CD8-positive, alpha-beta memory T cell (primary cell): ENCODE measurements at places on chromosomes 1 and 21. TPM values are rescaled to one million over a fixed set of nuclear protein-coding genes. Genes with fewer than 3 reads are reported as not detected.

DNA sequence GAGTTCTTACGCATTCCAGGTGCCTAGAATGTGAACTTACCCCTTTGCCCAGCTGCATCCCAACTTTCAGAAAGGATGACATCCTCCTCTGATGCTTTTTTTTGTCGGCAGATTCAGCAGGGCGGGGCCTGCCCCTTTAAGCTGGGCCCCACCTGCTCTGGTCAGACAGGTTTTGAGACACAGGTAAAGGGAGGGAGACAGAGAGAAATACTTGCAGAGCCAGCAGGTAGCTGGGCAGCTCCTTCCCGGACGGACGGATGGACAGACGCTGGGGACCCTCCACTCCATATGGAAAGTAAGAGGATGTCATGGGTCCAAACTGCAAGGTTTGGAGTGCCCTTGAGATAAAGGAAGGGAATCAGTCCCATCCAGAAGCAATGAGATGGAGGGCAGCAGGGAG is at the start of gene TMEM79:
Gene TMEM79, plus strand, starts transcription at position 214 of the 400 bp plus-strand sequence. CDS start 902 bp downstream, outside the sequence.
- peak within 1 kb of the TSS; percentile 92 for H3K4me3 ChIP-seq
- H3K27ac ChIP-seq: peak within 1 kb of the TSS; percentile 74
- H3K27me3 ChIP-seq: no peaks in the 10 kb centered on the region
- peaks cover 29% of the 10 kb centered on the region for H3K4me1 ChIP-seq
- DNase-seq: no peak
- H3K36me3 ChIP-seq: no peaks in the 10 kb centered on the region

- no peak for DNase-seq
- H3K27me3 ChIP-seq: no peaks in the 10 kb centered on the region
- H3K27ac ChIP-seq: no peak overlapping the region
- peaks cover 26% of the 10 kb centered on the region for H3K4me1 ChIP-seq
- H3K36me3 ChIP-seq: peaks cover 57% of the 10 kb centered on the region
- H3K4me3 ChIP-seq: no peak overlapping the region
Measured at GRCh38 chr1:207328004-207328403, 6.5 kb downstream of the CD55 start.

DNA sequence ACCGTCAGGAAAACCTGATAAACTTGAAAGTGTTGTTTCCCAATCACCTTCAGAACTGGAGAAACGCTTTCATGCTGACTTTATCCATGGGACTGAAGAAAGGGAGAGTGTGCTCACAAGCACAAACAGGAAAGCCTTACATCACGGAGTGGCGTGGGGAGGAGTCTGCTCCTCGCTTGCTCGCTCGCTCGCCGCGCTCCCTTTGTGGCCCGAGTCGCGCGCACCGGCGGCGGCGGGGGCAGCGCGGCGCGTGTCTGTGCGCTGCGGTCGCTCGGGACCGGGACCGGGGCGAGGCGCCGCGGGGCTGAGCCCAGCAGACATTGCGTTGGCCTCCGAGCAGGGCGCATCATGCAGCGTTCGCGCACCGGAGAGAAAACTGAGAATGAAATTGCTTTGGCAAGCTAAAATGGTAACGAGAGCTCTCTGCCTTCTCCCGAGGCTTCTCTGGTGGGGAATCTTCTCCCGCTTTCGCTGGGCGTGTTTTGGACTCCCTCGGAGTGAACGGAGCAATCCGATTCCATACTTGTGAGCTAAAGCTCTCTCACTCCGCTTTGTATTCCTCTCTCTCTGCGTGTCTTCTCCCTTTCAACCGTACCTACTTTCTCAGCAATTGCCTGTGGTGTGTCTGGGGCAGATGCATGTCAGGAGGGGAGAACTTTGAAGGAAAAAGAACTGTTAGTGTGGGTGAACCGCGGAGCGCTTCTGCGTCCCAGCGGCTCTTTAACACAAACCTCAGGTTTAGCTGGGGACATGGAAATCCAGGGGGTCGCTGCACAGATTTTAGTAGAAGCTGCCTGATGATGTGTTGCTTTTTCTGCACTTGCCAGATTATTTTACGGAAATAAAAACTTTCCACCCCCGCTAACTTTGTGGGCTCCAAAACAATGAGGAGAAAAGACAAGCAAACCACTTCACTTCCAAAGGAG is at the start of gene RGL1:
Gene RGL1, plus strand, starts transcription at position 205 of the 926 bp plus-strand sequence. Its CDS starts 178 bp downstream, at position 383.
- H3K4me3 ChIP-seq: peak within 1 kb of the TSS; percentile 62
- H3K27me3 ChIP-seq: peaks cover 5% of the 10 kb centered on the region
- H3K4me1 ChIP-seq: peaks cover 11% of the 10 kb centered on the region
- no peaks in the 10 kb centered on the region for H3K36me3 ChIP-seq
- H3K27ac ChIP-seq: no peak within 1 kb of the TSS

GRCh38 chr1:46673749-46674182 is 2.1 kb downstream of the TEX38 start:
- no peaks in the 10 kb centered on the region for H3K27me3 ChIP-seq
- H3K4me3 ChIP-seq: no peak overlapping the region
- peaks cover 27% of the 10 kb centered on the region for H3K4me1 ChIP-seq
- no peak for DNase-seq
- H3K27ac ChIP-seq: no peak overlapping the region

GRCh38 chr21:26120828-26121227 is 49.7 kb downstream of the APP start:
- H3K4me1 ChIP-seq: no peaks in the 10 kb centered on the region
- H3K27ac ChIP-seq: no peak overlapping the region
- H3K4me3 ChIP-seq: no peak overlapping the region
- DNase-seq: no peak
- no peaks in the 10 kb centered on the region for H3K36me3 ChIP-seq
- H3K27me3 ChIP-seq: no peaks in the 10 kb centered on the region

DNA sequence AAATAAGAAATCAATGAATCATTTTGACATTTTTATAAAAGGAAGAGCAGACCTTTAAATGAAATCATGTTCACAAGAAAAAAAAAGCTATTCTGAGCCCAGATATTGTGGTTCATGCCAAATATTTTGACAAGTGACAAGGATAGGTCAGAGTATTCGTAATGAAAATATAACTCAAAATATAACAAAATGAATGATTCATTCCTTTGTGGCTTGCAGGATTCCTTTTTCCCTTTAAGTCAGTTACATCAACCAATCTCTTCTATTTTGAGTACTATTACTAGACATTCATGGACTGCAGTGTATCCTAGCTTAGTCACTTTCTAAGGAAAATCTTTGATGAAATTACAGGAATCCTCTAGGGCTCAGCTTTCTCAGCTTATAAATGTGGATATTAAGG is 188.7 kb downstream of the COL11A1 start:
- H3K36me3 ChIP-seq: no peaks in the 10 kb centered on the region
- no peak overlapping the region for H3K4me3 ChIP-seq
- no peak for DNase-seq

GRCh38 chr1:78633209-78633608 is 13.0 kb downstream of the IFI44L start:
- no peak overlapping the region for H3K27ac ChIP-seq
- H3K4me1 ChIP-seq: no peaks in the 10 kb centered on the region
- DNase-seq: no peak
- H3K4me3 ChIP-seq: no peak overlapping the region
- H3K27me3 ChIP-seq: no peaks in the 10 kb centered on the region

DNA sequence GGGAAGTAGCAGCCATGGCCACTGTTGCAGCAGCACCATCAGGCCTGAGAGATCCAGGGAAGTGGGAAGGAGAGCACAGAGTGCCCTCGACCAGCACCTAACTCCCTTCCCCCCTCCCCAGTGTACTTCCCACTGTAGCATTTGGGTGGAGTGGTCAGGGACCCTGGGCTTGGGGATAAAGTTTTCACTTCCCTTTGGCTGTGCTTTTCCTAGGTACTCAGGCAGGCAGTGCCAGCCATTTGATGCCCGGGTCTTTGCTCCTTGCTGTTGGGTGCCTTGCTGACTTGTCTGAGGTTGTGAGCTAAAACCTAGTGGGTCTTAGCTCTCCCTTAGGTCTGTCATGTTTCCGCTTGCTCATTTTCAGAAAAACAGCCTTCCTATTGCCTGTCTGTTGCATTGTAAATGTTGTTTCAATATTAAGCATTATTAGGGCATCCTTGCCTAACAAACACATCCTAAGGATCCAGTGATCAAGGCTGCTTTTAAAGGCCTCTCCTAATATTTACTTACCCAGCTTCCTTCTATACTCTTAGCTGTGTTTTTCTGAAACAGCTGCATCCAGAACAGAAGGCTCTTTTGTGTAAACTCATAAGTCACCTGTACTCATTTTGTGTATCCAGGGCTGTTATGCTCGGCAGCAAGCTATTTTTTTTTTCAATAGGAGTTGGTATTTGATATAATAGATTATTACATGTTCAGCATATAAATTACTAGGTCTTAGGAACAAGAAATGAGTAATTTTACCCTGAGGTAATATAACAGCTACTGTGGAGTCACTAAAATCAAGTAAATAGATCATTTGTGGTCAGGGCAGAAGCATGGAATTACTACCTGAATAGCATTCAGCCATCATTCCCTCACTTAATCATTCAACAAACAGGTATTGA is 418.6 kb upstream of the PROX1 start:
- H3K4me1 ChIP-seq: no peaks in the 10 kb centered on the region
- no peaks in the 10 kb centered on the region for H3K27me3 ChIP-seq
- DNase-seq: no peak
- H3K36me3 ChIP-seq: no peaks in the 10 kb centered on the region

- no peak overlapping the region for H3K4me3 ChIP-seq
- DNase-seq: no peak
- H3K27me3 ChIP-seq: no peaks in the 10 kb centered on the region
- H3K4me1 ChIP-seq: no peaks in the 10 kb centered on the region
Measured at GRCh38 chr1:19757641-19758040, 42.1 kb downstream of the TMCO4 start.

DNA sequence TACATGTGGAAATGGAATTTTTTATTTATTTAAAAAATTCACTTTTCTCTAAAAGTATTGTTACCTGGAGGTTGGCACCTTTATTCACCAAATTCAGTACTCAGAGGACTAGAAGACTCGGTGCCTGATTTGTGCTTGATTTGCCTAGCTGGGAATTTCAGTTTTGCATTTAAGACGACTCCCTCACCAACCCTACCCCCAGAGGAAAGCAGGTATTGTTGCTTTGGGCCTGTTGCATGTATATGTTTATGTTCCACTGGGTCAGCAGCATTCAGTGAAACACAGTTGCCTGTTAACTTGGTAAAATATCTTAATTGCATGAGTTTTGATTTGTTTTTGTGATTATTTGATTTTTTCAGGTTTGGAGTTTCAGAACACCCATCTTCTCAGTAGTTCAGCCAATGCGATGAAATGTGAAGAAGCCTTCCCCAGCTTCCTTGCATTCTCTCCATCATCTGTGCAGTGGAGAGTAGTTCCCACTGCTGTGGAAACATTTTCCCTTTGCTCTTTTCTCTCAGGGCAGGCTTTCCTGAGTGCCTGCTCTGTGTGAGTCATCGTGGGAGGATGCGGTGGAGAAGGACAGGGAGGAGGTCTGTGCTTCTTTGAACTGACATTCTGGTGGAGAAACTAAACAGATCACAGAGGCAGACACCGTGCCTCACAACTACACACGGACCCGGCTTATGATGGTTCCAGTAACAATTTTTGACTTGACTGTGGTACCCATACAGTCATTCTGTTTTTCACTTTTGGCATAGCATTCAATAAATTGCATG is 6.4 kb downstream of the ADARB1 start:
- no peaks in the 10 kb centered on the region for H3K36me3 ChIP-seq
- H3K27me3 ChIP-seq: no peaks in the 10 kb centered on the region
- H3K4me1 ChIP-seq: peaks cover 99% of the 10 kb centered on the region
- no peak overlapping the region for H3K27ac ChIP-seq

DNA sequence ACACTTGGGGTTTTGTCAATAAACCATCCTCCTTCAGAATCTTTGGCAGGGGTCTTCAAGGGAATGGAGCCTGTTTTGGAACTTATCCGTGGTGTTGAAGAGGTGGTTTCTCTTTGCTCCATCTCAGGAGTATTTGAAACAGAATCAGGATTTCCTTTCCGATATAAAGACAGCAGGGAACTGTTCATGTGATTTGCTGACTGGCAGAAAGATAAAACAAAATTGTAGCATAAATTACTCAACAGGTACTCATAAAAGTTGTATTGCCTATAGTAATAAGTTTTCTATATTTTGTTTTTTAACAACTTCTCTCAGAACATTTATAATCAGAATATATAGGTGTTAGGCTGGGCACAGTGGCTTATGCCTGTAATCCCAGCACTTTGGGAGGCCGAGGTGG is 21.9 kb downstream of the NVL start:
- H3K27ac ChIP-seq: no peak overlapping the region
- H3K4me3 ChIP-seq: no peak overlapping the region
- H3K4me1 ChIP-seq: no peaks in the 10 kb centered on the region
- DNase-seq: no peak

- H3K27ac ChIP-seq: no peak overlapping the region
- peak; percentile 65 for DNase-seq
- H3K27me3 ChIP-seq: no peaks in the 10 kb centered on the region
Measured at GRCh38 chr1:172394141-172394751, 26.2 kb upstream of the C1orf105 start.

GRCh38 chr1:115911294-115911693 is 65.0 kb upstream of the SLC22A15 start:
- DNase-seq: no peak
- H3K4me3 ChIP-seq: no peak overlapping the region
- no peaks in the 10 kb centered on the region for H3K36me3 ChIP-seq
- no peak overlapping the region for H3K27ac ChIP-seq
- H3K27me3 ChIP-seq: no peaks in the 10 kb centered on the region
- H3K4me1 ChIP-seq: no peaks in the 10 kb centered on the region

DNA sequence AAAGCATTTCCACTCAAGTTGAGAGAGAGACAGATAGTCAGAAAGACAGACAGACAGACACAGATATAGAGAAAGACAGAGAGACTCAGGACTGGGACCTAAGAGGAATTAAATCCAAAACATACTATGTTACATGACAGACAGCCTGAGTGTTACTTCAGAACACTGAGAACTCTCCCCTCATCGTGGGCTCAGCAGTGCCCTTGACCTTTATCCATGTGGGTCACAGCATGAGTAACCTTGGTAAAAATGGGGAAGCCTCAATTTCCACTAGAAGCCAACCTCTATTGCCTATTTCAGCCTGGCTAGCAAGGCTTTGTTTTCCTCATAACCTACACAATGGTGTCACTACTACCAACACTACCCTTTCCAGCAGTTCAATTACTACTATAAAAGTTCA is 81.9 kb upstream of the TRABD2B start:
- H3K4me1 ChIP-seq: no peaks in the 10 kb centered on the region
- H3K27ac ChIP-seq: no peak overlapping the region
- no peaks in the 10 kb centered on the region for H3K36me3 ChIP-seq
- no peaks in the 10 kb centered on the region for H3K27me3 ChIP-seq
- H3K4me3 ChIP-seq: no peak overlapping the region

DNA sequence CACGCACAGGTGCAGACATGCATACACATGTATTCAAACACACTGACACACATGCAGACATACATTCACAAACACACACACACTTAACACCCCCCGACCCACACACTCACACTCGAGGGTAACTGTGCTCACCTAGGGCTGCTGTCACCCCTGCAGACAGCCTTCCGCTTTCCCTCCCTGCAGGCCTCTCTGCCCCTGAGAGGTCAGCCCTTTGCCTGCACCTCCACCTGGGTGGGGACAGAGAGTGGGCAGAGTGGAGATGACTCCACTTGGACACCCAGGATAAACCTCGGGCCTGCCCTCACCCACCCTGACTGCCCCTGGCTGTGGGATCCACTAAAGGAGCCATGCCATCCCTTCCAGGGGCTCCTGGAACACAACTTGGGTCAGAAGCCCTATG is 264.3 kb downstream of the PTPRU start:
- no peaks in the 10 kb centered on the region for H3K36me3 ChIP-seq
- H3K27me3 ChIP-seq: no peaks in the 10 kb centered on the region
- no peaks in the 10 kb centered on the region for H3K4me1 ChIP-seq

The HNRNPCL1 gene
- not detected for total RNA-seq

The DMBX1 gene
- not detected for total RNA-seq

The NECTIN4 gene
- total RNA-seq: 0.09 TPM

The LDLRAP1 gene
- 21.1 TPM for total RNA-seq

The LCE6A gene
- total RNA-seq: not detected
